Bronchial epithelial cell (primary cell): ENCODE measurements at places on chromosomes 2 and 18. TPM values are rescaled to one million over a fixed set of nuclear protein-coding genes. Genes with fewer than 3 reads are reported as not detected.

SLC4A5 gene
- under 0.01 and 0.90 TPM in 2 replicates for total RNA-seq

RETREG2 gene
- total RNA-seq = 57.4 and 110 TPM in 2 replicates

TCF7L1 gene
- total RNA-seq = 1.3 and 1.9 TPM in 2 replicates

CYTIP gene
- not detected in 2 replicates for total RNA-seq

SCYGR3 gene
- not detected in 2 replicates for total RNA-seq

VSNL1 gene
- total RNA-seq = 0.64 and 1.6 TPM in 2 replicates

GKN2 gene
- total RNA-seq = not detected in 2 replicates

APLF gene
- 4.2 and 6.1 TPM in 2 replicates for total RNA-seq

EMILIN1 gene
- under 0.01 and 1.6 TPM in 2 replicates for total RNA-seq

STK11IP gene
- total RNA-seq = 11.3 and 16.9 TPM in 2 replicates

C2orf78 gene
- total RNA-seq = not detected in 2 replicates

SULT1C2 gene
- total RNA-seq = 0.13 TPM in 1 of 2 replicates, not detected in the other

LDAH gene
- 7.7 and 8.4 TPM in 2 replicates for total RNA-seq

TUBA3E gene
- not detected in 2 replicates for total RNA-seq

PRKAG3 gene
- total RNA-seq = not detected in 2 replicates

RESP18 gene
- not detected in 2 replicates for total RNA-seq

DPP4 gene
- 1.4 and 2.9 TPM in 2 replicates for total RNA-seq

MMADHC gene
- 155 and 195 TPM in 2 replicates for total RNA-seq

B4GALT6 gene
- 1.8 and 2.4 TPM in 2 replicates for total RNA-seq

DQX1 gene
- total RNA-seq = 1.6 and 5.6 TPM in 2 replicates

KIF1A gene
- not detected in 2 replicates for total RNA-seq
